Colonic mucosa (tissue), 4 donors: ENCODE measurements at places on chromosomes 7 and 10. TPM values are rescaled to one million over a fixed set of nuclear protein-coding genes. Genes with fewer than 3 reads are reported as not detected.

GRCh38 chr7:107711301-107711700 lies 32.6 kb upstream of the CBLL1 start:
- no peak for DNase-seq

GRCh38 chr10:79361726-79362397 lies 14.6 kb downstream of the PPIF start:
- DNase-seq: no peak

DNA sequence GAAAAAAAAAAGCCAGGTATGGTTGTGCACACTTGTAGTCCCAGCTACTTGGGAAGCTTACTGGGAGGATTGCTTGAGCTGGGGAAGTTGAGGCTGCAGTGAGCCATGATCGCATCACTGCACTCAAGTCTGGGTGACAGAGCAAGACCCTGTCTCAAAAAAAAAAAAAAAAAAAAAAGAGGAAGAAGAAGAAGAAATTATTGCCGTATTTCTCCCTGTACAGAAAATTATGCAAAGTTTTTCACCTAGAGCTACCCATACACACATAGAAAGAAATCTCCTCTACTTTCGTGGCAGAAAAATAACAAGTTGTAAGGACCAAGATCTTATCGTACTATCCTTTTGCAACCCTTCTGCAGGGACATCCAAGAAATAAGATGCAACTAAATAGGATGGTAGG lies 25.5 kb downstream of the AKR1B1 start:
- no peak for DNase-seq

GRCh38 chr10:130790339-130790738 lies 521.2 kb downstream of the TCERG1L start:
- DNase-seq: no peak

- no peak for DNase-seq
Observed at GRCh38 chr7:47721670-47722069, 139.8 kb upstream of the TNS3 start.

DNA sequence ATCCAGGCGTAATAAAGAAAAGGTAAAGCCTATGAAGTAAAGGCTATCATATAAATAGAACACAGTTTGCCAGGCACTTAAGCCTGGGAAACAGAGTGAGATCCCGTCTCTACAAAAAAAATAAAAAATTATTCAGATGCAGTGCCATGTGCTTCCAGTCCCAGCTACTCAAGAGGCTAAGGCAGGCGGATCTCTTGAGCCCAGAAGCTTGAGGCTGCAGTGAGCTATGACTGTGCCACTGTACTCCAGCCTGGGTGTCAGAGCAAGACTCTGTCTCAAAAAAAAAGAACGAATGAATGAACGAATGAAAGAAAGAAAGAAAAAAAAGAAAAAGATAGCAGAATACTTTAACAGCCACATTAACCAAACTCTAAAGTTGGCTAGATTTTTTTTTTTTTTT lies 67.2 kb upstream of the MRLN start:
- no peak for DNase-seq

- no peak for DNase-seq
Observed at GRCh38 chr7:95373323-95373722, 22.9 kb downstream of the PON3 start.

DNA sequence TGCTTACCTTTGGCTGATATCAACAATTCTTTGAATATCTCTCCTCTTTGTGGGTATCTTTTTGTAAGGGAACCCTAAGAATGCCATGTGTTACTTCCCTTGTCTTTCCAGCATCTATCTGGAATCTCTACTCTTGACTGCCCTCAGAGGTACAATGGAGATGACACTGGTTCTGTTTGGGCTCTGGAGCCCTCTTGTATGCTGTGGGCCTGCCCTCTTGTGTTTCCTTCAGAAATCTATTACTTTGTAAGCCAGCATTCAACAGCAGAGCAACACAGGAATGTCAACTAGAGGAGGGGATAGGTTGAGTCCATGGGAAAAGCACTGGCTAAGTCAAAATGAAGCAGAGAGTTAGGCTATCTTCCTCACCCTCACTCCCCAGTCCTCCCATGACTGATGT lies 142.3 kb downstream of the XPNPEP1 start:
- no peak for DNase-seq

DNA sequence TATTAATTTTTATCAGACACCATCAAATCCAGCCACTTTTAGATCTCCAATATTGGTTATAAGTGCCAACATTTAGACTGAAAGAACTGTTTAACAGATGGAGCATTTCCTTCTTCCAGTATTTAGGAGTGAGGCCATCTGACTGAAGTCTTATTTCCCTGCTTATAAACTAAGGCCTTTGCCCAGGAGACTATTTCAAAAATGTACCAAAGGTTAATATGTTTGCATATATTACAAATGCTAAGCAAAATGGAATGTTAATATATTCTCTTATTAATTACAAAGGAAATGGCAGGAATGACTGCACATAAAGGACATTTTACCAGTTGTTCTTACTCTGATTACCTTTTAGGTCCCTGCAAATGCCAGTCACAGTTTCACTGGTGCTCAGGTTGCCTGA lies 238.9 kb upstream of the PLXNA4 start:
- DNase-seq: no peak

- no peak for DNase-seq
Observed at GRCh38 chr7:151869968-151870918, 6.7 kb downstream of the PRKAG2 start.

DNA sequence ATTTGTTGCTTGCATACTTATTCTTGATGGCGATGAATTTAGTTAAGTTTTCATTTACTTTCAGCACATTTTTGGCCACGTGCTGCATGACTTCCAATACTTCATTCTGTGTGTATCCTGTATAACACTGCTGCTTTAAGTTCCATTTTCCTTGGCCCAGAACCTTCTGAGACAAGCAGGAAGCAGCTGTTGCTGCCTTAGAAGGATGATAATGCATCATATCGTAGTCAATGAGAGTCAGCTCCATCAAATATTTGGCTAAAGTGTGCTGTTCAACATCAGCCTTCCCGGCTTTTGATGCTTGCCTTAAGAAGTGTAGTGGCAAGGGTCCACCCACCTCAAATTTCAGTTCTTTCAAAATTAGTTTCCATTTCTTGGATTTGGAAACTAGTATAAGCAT lies 59.2 kb upstream of the GLCCI1 start:
- no peak for DNase-seq

DNA sequence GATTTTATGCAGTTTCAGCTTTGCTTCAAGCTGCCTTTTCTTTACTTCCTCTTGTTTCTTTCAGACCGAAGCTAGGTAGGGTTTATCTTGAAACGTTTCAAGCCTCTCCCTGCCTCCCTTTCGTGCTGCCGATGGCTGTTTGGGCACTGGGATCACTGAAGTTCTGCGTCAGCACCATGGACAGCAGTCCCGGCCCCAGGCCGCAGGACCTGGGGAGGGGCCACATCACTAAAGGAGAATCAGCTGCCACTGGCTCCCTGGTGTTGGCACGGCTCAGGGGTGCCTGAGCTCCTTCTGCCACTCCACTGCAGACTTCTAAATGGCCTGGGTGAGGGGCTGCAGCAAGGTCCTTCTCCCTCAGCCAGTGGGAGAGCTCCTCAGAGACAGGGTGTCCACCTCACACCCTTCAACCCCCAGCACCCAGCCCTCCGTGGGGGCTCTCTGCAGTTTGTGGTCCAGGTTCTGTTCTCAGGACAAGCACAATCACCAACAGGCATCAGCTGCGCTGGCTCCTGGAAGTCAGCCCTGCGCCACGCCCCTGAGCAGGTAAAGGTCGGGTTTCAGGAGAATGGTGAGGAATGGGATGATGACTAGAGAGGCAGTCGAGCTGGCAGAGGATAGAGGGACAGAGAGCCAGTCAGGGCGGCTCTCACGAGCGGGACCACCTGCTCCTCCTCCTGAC lies 387.2 kb downstream of the TCERG1L start:
- DNase-seq: no peak

DNA sequence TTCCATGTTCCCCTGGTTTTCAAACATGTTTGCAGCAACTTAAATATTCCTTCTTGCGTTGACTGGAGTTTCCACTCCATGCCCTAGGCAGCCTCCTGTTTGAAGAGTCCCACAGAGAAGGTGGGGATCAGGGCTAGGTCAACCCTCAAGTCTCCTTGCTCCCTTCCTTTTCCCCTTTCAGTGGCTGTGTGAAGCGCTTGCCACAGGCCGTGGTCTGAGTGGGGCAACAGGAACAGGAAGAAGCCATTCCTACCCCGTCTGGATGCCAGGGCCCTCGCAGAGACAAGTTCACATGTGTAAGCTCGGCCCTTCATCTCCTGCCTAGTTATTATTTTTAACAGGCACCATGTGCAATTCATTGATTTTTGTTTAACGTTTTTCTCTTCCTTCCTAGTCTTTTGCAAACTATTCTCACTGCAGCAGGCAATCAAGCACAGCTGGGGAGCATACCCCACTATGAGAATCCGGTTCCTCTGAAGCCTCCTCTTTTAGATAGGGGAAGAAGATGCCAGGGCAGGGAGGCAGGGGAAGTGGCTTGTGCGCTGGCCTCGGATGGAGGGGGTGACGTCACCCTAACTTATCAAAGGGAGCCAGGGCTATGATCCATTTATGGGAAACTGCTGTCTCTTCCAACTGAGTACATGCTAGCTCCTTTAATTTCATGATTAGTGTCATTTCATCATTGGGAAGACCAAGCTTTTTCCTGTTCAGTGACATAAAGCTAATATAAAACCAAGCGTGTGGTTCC lies 64.2 kb downstream of the PRLHR start:
- no peak for DNase-seq

DNA sequence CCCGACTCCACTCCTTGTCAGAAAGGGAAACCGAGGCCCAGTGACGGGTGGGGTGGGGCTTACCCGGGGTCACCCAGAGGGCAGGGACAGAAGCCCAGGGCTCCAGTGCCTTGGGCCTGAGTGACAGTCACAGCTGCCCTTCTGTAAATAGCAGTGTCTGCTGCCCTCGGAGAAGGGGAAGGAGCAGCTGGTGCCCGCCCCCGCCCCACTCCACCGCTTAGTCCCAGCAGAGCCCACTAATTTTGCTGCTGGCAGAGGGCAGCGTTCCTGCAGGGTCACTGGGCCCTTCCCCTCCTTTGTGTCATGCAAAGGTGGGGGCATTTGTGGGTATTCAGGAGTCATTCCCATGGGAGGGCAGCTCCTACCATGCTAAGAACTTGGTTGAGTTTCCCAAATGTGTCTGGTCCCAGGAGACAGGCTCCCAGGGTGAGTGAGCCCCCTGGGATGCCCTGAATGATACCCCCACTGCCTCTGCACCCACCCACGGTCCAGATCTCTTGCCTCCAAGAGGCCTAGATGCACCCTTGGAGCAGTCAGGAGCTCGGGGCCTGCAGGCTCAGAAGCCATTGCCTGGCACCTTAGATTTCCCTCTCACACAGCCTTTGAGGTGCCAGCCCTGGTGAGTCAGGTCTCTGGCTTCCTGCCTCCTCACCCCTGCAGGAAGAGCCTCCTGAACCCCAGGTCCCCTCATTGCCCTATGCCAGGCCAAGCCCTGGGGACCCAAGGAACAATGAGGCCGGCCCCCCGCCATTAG lies 17.2 kb downstream of the SH2B2 start:
- DNase-seq: no peak

- DNase-seq: no peak
Observed at GRCh38 chr7:16944936-16945335, 63.2 kb upstream of the AGR3 start.

GRCh38 chr7:47326220-47326619 lies 255.7 kb downstream of the TNS3 start:
- no peak for DNase-seq

DNA sequence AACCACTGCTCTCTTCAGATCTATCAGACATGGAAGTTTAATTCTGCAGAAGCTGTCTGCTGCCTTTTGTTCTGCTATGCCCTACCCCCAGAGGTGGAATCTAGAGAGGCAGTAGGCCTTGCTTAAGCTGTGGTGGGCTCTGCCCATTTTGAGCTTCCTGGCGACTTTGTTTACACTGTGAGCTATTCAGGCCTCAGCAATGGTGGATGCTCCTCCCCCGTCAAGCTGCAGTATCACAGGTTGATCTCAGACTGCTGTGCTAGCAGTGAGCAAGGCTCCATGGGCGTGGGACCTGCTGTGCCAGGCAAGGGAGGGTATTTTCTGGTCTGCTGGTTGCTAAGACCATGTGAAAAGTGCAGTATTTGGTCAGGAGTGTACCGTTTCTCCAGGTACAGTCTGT lies 45.1 kb upstream of the CDK14 start:
- DNase-seq: no peak

- DNase-seq: no peak
Observed at GRCh38 chr10:37684765-37685164, 172.6 kb downstream of the ZNF248 start.

DNA sequence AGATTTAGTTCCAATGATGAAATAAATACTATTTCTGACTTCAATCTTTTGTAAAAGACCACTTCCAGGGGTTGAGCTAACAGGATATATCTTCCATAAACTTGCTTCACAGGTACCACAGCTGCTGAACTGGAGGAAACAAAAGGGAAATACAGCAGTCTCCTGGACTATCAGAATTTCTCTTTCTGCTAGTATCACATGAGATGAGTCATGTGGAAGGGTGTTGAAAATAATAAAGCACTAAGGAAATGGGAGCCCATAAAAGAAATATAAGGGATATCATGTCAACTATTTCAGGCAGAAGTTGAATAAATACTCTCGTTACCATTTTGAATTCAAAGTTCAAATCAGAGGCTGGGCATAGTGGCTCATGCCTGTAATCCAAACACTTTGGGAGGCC lies 250.3 kb upstream of the NFE2L3 start:
- DNase-seq: no peak

GRCh38 chr7:45160417-45160881 lies 2.9 kb downstream of the RAMP3 start:
- no peak for DNase-seq

GRCh38 chr10:24552346-24553016 lies 171.2 kb downstream of the ARHGAP21 start:
- DNase-seq: peak; percentile 92

- DNase-seq: peak; percentile 89
Observed at GRCh38 chr10:110845756-110846620, 25.7 kb upstream of the PDCD4 start.

GRCh38 chr10:29009464-29009863 lies 279.4 kb upstream of the LYZL1 start:
- no peak for DNase-seq

Gene LRRN3
- 0.42 TPM for total RNA-seq

Gene LOXL4
- total RNA-seq: 1.6 TPM

Gene SPDYE6
- total RNA-seq: not detected

Gene ITPRID1
- 0.48 TPM for total RNA-seq

Gene PNLIPRP3
- not detected for total RNA-seq

Gene BMPER
- 0.85 TPM for total RNA-seq

Gene ENO4
- not detected for total RNA-seq
